ENCODE measurements at places on chromosomes 2 and 18.

GRCh38 chr2:181787310-181788048 lies 104.1 kb upstream of the ITPRID2 start:
- no peak for DNase-seq

- DNase-seq, result no peak
Observed at GRCh38 chr2:10042301-10043161, 819 bp upstream of the KLF11 start.

GRCh38 chr18:54173980-54174630 lies 50.4 kb downstream of the MBD2 start:
- DNase-seq, result no peak

DNA sequence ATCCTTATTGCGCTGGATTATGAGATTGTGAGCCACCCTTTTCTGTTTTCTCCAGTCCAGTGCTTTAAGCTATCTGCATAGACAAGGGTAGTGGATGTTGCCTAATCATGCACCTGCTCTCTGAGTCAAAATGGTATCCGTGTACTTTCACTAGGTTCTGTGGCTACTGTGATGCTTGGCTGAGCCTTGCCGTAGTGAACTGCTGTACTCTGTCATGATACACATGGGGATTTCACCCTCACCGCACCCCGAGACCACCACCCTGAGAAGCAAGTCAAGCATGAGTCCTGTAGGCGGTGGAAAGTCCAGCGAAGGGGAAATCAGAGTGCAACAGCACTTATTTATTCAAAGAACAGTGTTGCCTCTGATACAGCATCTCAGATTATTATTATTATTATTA lies 55.0 kb downstream of the ARHGAP25 start:
- DNase-seq, result no peak

GRCh38 chr2:201892516-201892915 lies 86.2 kb downstream of the CDK15 start:
- DNase-seq, result no peak

DNA sequence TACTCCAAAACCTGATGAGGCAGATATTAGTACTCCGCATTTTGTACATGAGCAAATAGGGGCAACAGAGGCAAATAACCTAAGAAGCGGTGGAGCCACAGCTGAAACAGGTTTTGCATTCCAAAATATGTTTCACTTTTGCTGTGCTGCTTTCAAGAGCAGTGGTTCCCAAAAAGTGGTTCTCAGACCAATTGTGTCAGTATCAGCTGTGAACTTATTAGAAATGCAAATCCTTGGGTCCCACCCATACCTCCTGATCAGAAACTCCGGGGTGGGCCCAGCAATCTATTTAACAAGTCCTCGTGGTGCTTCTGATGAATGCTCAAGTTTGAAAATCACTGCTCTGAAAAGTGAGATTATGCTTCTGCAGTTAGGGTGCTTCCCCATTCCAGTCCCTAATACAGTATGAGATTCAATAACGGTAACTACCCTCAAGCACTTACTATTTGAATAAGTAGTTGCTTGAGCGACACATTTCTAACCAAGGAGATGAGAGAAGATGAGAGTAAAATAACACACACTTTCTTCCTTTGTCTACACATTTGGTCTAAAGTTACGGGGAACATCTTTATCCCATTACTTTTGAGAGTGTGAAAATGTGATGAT lies 17.8 kb upstream of the TCF4 start:
- DNase-seq, result no peak

DNA sequence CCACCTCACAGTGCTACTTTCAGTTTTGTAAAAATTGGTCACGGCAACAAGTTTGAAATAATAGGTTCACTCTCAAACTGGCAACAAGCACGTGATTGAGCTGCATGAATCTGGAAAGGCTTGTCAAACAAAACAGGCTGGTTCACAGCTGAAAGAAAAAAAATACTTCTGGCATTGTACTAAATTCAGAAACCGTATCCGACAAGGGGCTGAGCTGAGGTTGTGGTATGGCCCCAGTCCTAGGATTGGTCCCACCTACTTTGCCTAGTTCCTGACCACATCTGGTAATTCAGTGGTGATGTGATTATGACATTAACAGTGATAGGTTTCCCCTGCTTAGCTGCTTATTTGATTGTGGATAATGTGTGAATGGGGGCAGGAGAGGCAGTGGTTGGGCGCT lies 326.5 kb upstream of the THUMPD2 start:
- no peak for DNase-seq

All from T follicular helper cell (primary cell).